ENCODE measurements at places on chromosomes 2 and 18.

DNA sequence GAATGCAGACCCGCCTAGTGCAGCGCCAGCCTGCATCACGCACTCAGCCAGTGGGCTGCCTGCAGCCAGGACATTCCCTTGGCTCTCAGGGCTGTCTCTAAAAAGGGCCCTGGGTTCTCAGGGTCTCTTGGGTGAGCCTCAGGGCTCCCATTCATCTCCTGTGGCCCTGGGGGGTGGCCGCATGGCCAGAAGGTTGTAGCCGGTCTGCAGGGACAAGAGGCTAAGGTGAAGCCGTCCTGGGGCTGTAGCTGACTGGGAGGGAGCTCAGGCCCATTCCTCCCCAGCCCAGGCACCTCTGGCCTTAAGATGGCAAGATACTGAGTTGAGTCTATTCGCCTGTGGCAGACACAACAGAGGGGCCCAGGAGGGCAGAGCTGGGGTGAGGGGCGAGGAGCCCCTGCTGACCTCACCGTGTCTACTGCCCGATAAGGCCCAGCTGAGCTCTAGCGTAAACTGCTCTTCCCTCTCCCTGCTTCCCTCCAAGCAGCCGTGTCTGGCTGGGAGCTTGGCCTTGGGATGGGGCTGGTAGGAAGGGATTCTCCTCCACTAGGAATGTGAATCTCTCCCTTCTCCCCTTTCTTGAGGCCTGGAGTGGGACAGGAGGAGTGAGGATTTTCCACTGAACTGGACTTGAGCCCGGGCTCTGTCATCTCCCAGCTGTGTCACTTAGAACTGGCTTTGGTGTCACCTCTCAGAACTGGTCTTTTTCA, 37.9 kb downstream of the INHBB start:
- DNase-seq = no peak

GRCh38 chr2:6831229-6831628, 34.5 kb downstream of the CMPK2 start:
- no peak for DNase-seq

GRCh38 chr18:42087235-42087634, 132.2 kb downstream of the PIK3C3 start:
- DNase-seq = no peak

GRCh38 chr2:155663265-155663664, 669.3 kb downstream of the NR4A2 start:
- DNase-seq = no peak

GRCh38 chr2:11870064-11870463, 123.6 kb downstream of the LPIN1 start:
- DNase-seq = no peak

GRCh38 chr2:175203621-175204496, 22.3 kb upstream of the ATP5MC3 start:
- DNase-seq = peak; percentile 77

DNA sequence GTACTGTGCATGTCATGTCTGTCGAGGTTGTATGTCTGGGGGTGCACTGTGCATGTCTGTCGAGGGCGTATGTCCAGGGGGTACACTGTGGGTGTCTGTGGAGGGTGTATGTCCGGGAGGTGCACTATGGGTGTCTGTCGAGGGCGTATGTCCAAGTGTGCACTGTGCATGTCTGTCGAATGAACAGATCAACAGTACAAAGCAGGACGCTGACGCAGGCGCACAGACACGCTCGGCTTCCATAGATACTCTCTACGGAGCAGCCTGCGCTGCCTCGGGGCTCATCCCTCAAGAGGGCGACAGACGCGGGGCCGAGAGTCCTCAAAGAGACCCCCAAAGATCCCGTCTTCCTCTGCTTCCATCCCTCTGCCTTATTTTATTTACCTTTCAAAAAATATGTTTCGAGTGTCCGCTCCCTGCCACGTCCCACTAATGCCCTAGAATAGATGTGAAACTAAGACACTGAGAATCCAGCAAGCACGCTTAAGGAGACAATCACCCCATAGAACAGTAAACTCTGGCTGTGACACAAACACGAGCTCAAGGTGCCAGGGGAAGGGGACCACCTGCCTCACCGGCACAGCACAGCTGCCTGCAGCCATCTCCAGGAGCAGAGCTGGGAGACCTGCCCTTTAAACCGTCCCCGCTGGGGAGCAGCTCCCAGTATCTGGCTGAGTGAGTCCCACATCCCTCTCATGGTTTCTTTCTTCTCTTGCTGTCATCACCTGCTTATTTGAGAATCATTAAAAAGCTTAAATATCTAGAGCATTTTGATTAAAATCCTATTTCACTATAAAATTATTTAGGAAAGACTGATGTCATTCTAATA, 250.5 kb upstream of the MYT1L start:
- DNase-seq = no peak

DNA sequence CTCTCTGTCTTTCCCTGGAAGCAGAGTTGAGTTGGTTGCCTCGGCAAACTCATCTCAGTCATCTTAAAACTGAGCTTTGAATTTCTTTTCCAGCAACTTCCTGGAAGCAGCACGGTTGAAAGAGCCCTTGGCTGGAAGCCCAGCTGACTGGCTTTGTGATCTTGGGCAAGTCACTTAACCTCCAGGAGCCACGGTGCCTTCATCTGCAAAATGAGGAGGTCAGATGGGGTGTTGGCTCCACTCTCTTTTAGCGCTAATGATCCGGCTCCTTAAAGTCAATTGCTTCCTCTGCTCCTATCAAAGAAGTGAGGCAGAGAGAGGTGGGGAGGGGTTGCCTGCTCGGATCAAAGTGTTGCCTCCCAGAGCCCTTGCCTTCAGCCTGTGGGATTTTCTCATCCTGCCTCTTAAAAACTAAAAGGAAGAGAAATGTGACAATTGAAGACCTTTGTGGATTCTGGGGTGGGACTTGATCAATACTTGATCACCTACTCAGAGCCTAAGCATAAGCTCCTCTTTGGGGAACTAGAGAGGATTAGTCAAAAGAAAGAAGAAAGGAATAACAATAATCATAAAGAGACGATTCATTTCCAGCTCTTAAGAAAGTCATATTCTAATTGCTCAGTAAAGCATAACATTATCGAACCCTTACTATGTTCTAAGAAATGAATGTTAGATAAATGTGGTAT, 86.6 kb downstream of the MYCN start:
- DNase-seq = no peak

- DNase-seq = no peak
Measured at GRCh38 chr2:151727593-151728552, 6.4 kb downstream of the NEB start.

GRCh38 chr2:72859831-72860262, 27.4 kb upstream of the SPR start:
- peak; percentile 78 for DNase-seq

DNA sequence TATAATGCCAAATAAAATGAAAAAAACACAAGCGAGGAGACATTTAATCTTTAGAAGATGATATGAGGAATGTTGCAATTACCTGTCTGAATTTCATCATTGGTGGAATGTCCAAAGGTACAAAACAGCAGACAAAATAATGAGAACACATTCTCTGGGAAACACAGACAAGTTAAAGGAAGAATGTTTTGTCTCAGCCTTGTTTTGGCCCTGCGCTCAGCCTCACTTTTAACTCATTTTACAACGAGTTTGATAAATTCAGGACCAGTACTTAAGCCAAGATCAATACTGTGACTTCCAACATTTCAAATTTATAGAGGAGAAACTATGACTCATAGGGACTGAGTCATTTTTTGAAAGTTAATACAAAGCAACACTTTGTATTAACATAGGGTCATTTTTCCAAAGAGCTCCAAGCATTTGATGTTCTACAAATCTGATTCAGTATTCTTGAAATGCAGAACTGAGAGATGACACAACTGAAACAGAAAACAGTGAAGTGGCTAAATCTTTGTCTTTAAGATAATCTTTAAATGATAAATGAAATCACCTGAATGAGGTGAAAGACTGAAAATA, 833.2 kb upstream of the CHAC2 start:
- DNase-seq = peak; percentile 10

DNA sequence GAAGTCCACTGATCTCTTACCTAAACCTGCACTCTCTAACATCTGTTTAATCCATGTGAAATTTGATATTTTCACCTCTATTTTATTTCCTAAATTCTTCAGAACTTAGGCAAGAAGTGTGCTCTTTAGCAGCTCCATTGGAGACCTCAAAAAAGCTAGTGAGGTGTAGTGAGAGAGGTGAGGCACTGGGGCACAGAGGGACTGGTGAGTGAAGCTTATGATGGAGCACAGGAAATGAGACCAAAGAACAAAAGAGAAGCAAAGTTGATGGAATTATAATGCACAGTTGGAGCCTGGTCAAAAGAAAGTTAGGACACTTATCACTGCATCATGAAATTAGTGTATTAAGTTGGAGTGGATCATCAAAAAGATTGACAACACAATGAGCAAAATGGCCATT, 1050.7 kb upstream of the NRXN1 start:
- no peak for DNase-seq

DNA sequence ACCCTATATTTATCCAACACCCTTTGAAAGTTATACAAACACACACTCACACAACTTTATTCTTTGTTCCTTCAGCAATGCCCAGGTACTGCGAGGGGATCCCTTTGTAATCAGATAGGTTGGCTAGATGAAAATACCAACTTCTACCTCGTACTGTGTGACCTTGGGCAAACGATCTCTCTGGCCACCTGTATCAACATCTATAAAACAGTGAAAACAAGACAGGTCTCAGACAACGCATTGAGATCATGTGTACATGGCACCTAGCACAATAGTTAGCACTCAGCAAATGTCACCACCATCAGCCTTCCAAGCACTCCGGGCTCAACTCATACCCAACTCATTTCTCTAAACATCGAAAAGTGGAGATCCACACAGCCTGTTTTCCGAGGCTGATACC, 118.4 kb upstream of the PPP1CB start:
- no peak for DNase-seq

- DNase-seq = no peak
Measured at GRCh38 chr2:42239811-42240210, 70.7 kb downstream of the EML4 start.

DNA sequence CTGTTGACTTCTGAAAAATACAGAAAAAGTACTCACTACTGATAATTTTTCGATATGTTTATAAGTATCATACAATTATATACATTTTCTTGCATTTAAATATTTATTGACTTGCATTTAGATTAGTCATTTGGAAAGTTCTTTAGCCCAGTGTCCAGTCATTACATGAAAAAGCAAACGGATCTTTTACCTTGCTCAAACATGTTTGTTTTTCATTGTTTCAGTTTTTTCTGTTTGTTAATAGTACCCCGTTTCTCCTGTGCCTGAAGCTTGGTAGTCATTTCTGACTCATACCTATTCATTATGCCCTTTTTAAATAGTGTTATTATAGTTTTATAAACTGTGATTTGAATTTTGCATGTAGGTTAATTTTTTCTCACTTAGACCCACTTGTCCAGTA, 28.1 kb downstream of the CEP192 start:
- no peak for DNase-seq

- DNase-seq = no peak
Measured at GRCh38 chr18:2027756-2028155, 543.5 kb downstream of the METTL4 start.

DNA sequence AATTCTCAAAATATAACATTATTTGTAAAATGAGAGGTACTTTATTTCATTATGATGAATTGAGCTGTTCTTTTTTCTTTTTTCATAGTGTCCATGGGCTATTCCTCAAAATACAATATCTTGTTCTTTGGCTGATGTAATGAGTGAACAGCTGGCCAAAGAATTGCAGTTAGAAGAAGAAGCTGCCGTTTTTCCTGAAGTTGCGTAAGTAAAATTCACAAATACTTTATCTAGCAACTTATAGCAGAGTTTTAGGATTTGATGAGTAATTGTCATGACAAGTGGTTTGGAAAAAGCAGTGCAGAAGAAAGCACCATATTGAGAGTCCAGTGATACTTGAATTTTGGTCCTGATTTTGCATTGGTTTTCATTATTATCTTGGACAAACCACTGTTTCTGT, 9.8 kb downstream of the RIOK3 start:
- DNase-seq = no peak

GRCh38 chr2:88709181-88709631, 17.7 kb downstream of the RPIA start:
- DNase-seq = peak; percentile 18

DNA sequence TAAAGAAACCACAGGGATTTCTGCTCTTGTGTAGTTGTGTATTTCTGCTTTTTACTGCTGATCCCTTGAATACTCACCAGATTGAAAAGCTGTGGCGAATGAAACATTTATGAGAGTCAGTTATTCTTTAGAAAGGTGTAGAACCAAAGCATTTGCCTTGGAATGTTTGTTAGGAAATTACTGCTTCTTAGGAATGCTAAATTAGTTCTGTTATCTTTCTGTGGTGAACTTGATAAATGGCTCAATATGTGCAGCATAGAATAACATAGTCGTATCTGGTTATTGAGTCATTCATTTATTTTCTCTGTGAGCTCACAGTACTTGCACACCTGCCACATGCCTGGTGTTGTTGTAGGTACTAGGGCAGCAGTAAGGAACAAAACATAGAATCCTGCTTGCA, 57.0 kb upstream of the FAM237A start:
- no peak for DNase-seq

- DNase-seq = no peak
Measured at GRCh38 chr2:221767106-221768012, 195.3 kb upstream of the EPHA4 start.

DNA sequence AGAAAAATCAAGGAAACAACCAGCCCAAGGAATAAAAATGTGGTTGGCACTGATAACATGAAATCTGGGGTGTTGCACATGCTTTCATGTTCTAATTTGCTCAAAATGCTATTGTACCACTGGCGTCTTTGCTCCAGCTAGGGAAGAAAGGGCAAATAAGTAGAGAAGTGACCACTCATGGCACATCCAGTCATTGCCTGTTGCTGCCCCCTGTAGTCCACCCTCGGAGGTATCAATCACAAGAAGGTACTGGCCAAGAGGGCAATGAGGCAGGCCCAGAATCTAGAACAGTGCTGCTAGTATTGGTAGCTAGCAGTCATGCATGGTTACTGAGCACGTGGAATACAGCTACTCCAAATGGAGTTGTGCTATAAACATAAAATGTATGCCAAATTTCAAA, 213.4 kb downstream of the CDCA7 start:
- DNase-seq = no peak

- no peak for DNase-seq
Measured at GRCh38 chr2:85112906-85113625, 20.1 kb upstream of the TCF7L1 start.

GRCh38 chr2:95348609-95349567, 51.7 kb downstream of the KCNIP3 start:
- DNase-seq = peak; percentile 72

DNA sequence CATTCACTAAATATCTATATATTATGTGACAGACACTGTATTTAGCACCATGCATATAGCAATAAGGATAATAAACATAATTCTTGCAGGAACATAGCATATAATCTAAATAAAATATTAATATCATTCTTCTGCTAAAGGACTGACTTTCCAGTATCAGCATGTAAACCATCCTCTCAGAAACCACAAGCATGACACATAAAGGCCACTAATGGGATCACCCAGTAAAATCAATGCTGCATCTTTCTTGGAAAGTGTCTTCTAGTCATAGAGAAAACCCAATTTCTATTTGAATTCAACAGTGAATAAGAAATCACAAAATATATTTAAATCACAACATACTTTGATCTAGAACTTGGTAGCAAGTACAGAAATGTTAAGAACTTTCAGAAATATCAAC, 5.8 kb upstream of the LRP1B start:
- DNase-seq = peak; percentile 56
